ENCODE measurements at places on chromosomes 7 and 10. TPM values are rescaled to one million over a fixed set of nuclear protein-coding genes. Genes with fewer than 3 reads are reported as not detected.

- DNase-seq, result no peak
- H3K27ac ChIP-seq, result no peak overlapping the region
- H3K4me3 ChIP-seq, result no peak overlapping the region
- no peaks in the 10 kb centered on the region for H3K36me3 ChIP-seq
- no peaks in the 10 kb centered on the region for H3K4me1 ChIP-seq
- no peaks in the 10 kb centered on the region for H3K27me3 ChIP-seq
Observed at GRCh38 chr7:158601090-158601489, 13.5 kb upstream of the PTPRN2 start.

DNA sequence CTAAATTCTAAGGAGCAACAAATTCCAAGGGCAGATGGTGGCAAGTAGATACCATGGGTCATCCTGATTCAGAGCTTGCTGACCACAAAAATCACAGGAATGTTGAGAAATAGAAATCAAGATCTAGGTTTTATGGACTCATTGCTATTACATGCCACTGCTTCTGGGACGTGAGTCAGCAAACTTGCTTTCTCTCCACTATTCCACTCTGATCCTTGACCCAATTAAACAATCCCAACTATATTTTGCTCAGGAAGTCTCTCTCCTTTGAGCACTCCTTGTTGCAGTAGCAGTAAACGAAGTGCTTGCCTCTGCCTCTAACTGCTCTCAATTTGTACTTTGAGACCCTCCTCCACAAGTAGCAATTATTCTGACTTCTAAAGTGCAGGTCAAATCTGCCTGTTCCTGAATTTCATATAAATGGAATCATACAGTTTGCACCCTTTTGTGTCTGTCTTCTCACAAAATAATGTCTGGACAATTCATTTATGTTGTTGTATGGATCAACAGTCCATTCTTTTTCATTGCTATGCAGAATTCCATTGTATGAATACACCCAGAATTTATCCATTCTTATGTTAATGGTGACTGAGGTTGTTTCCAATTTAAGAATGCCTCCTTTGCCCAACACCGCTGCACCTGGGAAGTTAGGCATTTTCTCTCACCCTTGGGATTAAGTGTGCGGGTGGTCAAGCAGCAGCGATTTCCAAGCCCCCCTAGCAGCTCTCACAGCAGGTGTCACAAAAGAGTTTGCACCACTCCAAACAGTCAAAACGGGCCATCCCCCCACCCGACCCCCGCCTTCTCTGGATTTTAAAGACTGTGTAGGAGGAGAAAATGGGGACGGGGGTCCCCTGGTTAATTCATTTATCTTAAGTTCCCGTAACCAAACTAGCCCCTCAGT, 35.9 kb downstream of the ACSM6 start:
- H3K4me1 ChIP-seq, result no peaks in the 10 kb centered on the region
- no peak for DNase-seq
- H3K36me3 ChIP-seq, result no peaks in the 10 kb centered on the region
- H3K27ac ChIP-seq, result no peak overlapping the region
- no peaks in the 10 kb centered on the region for H3K27me3 ChIP-seq

GRCh38 chr7:84879570-84880325, 307.1 kb downstream of the SEMA3D start:
- DNase-seq, result no peak
- no peak overlapping the region for H3K27ac ChIP-seq
- no peaks in the 10 kb centered on the region for H3K27me3 ChIP-seq
- no peaks in the 10 kb centered on the region for H3K36me3 ChIP-seq

DNA sequence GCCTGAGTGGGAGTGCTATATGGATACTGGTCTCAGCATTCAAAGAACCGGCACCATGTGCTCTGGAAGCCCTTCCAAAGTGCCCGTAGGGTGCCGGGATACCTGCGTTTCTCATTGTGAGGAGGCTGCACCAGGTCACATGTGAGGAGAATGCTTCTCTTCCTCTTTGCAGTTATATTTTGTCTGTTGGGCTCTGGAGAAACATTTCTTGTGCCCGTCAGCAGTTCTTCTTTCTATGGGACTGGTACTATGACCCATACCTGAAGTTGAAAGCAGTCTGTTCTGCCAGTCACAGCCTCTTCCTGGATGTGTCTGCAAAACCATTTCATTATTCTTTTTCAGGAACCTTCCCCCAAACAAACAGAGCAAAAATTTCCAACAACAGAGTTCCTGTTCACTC, 465.0 kb downstream of the SUGCT start:
- no peaks in the 10 kb centered on the region for H3K27me3 ChIP-seq
- no peaks in the 10 kb centered on the region for H3K36me3 ChIP-seq
- peaks cover 2% of the 10 kb centered on the region for H3K4me1 ChIP-seq
- H3K4me3 ChIP-seq, result no peak overlapping the region

GRCh38 chr7:39894904-39895303, 55.2 kb upstream of the CDK13 start:
- no peaks in the 10 kb centered on the region for H3K27me3 ChIP-seq
- H3K4me1 ChIP-seq, result no peaks in the 10 kb centered on the region
- no peak overlapping the region for H3K4me3 ChIP-seq
- no peaks in the 10 kb centered on the region for H3K36me3 ChIP-seq
- H3K27ac ChIP-seq, result no peak overlapping the region
- no peak for DNase-seq

DNA sequence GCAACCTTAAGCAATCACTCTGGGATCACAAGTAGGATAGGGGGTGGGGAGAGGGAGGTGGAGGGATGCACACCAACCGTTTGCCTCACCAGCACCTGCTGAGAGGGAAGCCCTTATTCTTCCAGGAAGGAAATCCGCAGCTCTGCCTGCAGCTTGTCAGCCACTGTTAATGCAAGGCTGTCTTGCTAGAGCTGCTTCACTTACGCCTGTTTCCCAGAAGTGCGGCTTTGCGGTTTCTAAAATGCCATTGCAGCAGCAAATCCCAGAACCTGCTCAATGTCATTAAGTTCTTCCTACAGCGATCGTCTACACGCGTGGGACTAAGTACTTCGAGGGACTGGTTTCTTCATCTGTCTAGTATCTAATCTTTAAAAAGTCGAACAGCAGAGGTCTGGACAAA, 191.1 kb downstream of the ZMYND11 start:
- no peak for DNase-seq
- no peaks in the 10 kb centered on the region for H3K27me3 ChIP-seq
- H3K36me3 ChIP-seq, result no peaks in the 10 kb centered on the region
- H3K4me1 ChIP-seq, result peaks cover 2% of the 10 kb centered on the region
- no peak overlapping the region for H3K27ac ChIP-seq

EPO gene
- not detected for polyA plus RNA-seq

NPSR1 gene
- not detected for polyA plus RNA-seq

MSMB gene
- not detected for polyA plus RNA-seq

MEST gene
- polyA plus RNA-seq, result 38.7 TPM

RHOBTB1 gene
- polyA plus RNA-seq, result 12.0 TPM

PLEKHS1 gene
- not detected for polyA plus RNA-seq

All from ovary (tissue), 10 donors.